ENCODE measurements at places on chromosomes 1 and 21.

DNA sequence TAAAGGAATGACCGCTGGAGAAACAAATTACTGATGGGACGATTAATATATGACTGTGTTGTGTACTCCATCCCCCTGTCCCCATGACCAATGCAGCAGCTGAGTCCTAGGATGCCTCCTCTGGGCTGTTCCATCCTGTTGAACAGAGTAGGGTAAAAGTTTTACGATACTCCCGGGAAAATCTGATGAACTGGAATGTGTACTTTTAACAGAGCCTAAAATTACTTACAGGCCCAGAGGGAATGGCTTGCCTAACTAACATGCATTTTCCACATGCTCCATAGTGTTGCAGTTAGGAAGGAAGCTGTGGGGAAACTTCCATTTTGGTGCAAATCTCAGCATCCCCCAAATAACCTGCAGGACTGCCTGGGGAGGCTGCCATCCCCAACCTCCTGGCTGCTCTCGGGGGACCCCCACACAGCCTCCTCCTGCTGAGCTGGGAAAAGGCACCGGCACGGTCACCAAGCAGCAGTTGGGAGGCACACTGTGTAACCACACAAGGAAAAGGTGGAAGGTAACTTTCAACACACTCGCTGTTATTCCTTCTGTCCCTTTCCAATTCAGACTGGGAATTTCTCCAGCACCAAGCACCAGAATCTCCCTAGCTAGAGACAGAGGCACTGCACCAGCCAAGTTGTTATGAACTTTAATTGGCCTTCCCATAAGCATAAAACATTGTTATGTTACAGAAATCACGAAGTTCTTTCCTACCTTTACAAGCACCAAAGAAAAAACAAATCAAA, 97.2 kb downstream of the BCAR3 start:
- peak; percentile 29 for DNase-seq

DNA sequence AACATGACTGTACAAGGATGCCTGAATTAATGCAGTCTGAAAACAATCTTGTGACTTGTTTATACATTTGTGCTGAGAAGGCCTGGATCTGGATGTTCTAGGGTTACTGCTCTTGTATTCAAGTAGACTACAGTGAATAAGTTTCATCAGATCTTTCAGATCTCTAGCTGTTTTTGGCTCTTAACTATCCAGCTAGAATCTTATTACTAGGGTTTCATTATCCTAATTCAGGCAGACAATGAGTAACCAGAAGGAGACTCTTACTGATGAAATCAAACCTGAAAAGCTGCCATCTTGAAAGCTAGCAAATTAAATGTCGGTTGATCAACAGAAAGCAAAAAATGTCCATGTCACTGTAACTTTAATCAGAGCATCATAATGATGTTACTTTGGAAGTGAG, 112.5 kb upstream of the KCNK2 start:
- no peak for DNase-seq

- no peak for DNase-seq
Measured at GRCh38 chr1:78834201-78834741, 172.3 kb downstream of the ADGRL4 start.

GRCh38 chr1:168437821-168438220, 106.0 kb downstream of the XCL2 start:
- DNase-seq, result peak; percentile 55

GRCh38 chr1:32362474-32363313, at the start of the genes FAM229A and TSSK3:
Gene FAM229A, minus strand, starts transcription at chr1:32362485. Its CDS starts 394 bp downstream, at chr1:32362091.
Gene TSSK3, plus strand, starts transcription at chr1:32362539. Its CDS starts 163 bp downstream, at chr1:32362702.
- DNase-seq, result no peak

- DNase-seq, result no peak
Measured at GRCh38 chr21:44067011-44067839, 40.0 kb upstream of the PWP2 start.

GRCh38 chr1:23809751-23810171, 9.2 kb upstream of the GALE start:
- DNase-seq, result peak; percentile 60

- no peak for DNase-seq
Measured at GRCh38 chr1:238664139-238664538, 722.2 kb upstream of the CHRM3 start.

DNA sequence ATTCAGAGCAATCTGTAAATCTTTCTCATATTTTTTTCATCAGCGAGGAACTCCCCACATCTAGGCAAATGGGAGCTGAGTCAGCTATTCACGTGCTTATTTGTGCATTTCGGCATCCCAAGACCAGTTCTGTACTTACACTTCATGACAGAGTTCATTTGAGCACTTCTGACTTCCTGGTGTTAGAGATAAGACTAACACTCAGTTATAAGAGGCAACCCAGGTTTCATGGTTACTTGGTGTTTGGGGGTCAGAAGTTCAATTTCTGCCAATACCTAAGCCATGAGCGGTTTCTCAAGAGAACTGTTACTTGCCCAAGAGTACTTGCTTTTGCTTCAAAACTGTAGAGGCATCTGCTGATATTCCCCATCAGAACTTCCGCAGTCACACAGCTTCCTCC, 24.1 kb upstream of the DESI2 start:
- no peak for DNase-seq

- no peak for DNase-seq
Measured at GRCh38 chr1:6330410-6330911, 63.1 kb downstream of the ACOT7 start.

- no peak for DNase-seq
Measured at GRCh38 chr1:201769966-201770365, 59.0 kb upstream of the IPO9 start.

GRCh38 chr1:31699341-31699891, 4.4 kb downstream of the COL16A1 start:
- DNase-seq, result no peak

DNA sequence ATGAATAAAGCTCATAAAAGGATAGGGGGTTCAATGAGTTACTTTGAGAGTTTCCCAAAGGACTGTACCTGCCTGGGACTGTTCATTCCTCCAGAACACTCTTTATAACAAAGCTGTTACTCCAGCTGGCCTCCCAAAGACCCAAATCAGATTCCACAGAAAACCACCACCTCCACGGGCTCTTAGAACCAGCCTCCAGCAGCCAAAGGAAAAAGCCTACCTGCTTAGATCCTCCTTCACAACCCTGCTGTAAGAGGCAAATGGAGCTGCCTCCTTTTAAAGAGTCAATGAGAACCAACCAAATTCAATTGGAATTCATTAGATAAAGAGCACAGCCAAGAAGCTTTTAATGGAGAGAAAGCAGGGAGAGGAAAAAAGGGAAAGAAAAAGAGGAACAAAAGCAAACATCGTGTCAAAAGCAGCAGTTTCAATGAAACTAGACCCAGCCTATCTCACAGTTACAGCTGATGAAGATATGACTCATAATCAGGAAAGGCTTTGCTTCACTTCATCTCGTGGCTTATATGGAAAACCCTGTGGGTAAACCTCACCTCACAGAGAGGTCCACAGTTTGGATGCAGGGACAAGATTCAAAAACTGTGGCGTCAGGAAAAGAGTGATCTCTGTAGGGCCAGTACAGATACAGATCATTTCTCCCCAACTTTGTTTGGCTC, 27.8 kb upstream of the FMO4 start:
- no peak for DNase-seq

- no peak for DNase-seq
Measured at GRCh38 chr21:17295997-17296396, 216.8 kb upstream of the CXADR start.

- no peak for DNase-seq
Measured at GRCh38 chr1:231487019-231487418, 41.5 kb upstream of the TSNAX start.

- DNase-seq, result no peak
Measured at GRCh38 chr1:21663248-21663950, 5.8 kb downstream of the RAP1GAP start.

GRCh38 chr1:246198115-246198816, 308.8 kb downstream of the SMYD3 start:
- DNase-seq, result no peak

DNA sequence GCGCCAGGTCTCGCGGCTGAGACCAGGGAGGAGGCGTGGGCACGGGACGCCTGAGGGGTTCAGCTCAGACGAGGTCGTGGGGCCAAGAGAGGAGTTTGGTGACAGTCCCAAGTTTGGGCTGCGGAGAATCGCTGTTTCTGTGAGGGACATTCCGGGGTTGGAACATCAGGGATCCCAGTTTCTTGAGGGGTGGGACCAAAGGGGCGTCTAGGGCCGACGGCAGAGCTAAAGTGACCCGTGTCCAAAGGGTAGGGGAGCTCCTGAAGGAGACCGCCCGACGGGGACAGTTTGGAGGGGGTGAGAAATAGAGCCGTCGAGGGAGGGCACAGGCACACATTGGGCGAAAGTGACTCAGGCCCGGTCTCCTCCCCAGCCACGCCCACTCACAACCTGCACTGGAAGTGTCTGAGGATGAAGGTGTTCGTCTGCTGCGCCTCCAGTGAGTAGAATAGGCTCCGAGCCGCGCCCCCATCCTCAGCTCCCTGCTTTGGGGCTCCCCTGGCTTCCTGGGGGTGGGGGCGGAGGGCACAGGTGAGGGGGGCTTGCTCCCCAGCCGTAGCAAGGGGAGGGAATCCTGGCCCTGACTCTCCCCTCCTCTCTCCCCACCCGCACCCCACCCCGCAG, 7.0 kb downstream of the EFNA3 start:
- DNase-seq, result peak; percentile 84

- peak; percentile 30 for DNase-seq
Measured at GRCh38 chr1:53606197-53606596, 132.8 kb downstream of the GLIS1 start.

GRCh38 chr21:45867671-45868081, 113.9 kb upstream of the COL6A1 start:
- DNase-seq, result no peak

Data from breast epithelium (tissue), 4 donors.